Stimulated activated CD8-positive, alpha-beta memory T cell treated with anti-CD3 and anti-CD28 coated beads, Interleukin-4, amount 100 ng/mL, for 4 hours (primary cell): ENCODE measurements at places on chromosomes 4 and X.

- no peak for DNase-seq
These were observed 168.4 kb upstream of the EDNRA start for GRCh38 chr4:147312376-147313046.

- no peak for DNase-seq
These were observed 306.8 kb upstream of the FAM241A start for GRCh38 chr4:111838406-111838930.

DNA sequence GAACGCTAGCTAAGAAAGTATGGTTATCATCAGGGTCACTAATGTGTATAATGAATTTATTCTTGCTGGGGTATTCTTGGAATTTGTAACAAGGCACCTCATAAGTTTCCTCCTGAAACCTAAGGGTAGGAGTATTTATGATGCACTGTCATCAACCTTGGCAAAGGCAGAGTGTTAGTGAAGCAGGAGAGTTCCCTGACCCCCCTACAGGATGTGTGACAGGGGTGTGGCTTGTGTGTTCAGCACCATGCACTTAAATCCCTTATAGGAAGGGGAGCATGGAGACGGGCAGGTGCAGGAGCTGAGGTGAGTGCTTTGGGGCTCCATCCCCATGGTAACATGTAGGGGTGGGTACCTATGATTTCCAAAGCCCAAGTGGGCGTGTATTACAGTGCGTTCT, 237.7 kb downstream of the GALNTL6 start:
- no peak for DNase-seq

DNA sequence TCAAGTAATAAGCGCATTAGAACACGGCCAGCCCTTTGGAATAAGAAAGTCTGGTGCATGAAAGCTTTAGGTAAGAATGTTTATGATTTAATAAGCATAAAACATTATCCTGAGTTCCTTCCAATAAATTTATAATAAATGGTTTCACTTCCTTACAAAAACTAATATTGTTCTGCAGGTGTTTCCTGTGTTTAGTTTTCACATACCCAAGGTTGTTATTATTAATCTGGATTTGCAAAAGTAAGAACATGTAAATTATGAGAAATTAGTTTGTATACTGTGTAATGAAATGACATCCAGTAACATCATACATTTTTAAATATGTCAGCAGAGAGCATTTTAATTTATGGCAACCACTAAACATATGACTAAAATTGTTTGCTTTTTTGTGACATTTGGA, 72.1 kb downstream of the BANK1 start:
- no peak for DNase-seq

DNA sequence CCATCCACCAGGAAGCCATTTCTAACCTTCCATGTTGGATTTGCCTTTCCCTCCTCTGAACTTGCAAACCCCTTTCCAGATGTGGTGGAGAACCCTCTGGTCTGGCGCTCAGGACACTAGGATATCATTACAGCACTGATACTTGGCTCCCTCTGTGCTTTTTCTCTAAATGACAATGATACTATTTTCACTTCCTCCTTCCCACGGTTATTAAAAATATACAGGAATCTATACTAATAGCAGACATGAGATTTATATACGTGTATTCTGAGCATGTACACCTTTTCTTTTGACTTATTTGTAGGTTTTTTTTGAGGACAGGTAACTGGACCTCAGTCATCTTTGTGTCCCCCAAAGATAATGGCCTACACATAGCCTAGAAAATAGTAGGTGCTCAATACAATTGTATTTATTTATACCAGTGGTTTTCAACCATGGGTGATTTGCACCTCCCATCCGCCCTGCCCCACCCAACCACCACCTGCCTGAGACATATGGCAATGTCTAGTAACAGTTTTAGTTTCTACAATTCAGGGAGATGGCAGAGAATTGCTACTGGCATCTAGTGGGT, 60.4 kb upstream of the PLAC8 start:
- no peak for DNase-seq

DNA sequence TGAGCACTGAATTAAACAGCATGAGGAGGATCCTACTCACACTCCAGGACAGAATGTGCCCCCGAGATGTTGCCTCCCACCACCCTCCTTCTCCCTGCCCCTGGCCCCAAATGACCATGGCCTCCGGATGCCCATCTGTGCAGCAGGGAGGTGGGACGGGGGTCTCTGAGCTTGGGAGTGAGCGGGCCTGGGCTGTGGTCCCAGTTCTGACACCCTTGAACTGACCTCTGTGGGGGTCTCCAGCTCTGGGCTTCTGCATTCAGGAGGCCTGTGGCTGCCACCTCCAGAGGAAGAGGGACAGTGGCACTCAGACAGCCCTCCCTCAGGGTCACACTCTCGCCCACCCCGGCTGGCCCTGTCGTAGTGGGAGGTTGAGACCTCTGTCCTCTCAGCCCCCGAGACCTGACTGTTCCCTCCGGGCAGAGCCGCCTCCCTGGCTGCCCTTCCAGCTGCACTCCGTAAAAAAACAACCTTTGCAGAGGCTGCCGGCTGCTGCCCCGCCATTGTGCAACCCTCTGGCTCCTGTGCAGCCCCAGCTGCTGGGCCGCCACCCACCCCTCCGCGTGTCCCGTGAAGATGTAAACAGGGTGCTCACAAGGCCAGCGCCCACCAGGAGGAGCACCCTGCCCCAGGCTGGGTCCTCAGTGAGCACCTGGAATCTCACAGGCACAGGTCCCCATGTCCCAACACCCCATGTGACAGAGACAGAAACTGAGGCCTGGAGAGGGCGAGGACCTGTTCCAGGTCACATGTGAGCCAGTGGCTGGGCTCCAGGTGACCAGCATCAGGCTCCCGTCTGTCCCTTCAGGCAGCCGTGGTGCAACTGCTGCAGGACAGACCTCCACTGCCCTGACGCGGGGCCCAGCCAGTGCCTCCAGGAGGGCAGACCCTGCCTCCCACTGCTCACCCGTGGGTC, 39.6 kb downstream of the HTRA3 start:
- DNase-seq = no peak

GRCh38 chrX:46913667-46914066, 1.4 kb downstream of the JADE3 start:
- no peak for DNase-seq

DNA sequence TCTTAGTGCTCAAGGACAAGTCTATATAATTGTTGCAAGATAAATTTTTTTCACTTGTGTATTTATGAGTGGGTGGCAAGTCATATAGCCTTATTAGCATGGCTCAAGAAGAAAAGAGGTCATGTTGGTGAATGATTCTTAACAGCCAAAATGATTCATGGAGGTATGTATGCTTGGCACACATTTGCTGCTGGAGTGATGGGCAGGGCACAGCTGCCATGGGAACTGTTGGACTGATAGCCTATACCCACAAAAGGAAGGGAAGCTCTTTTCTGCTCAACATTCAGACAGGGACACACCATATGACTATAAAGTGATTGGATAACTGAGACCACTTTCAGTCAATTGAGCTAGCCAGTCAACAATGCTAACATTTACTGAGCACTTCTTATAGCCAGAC, 46.8 kb upstream of the PITX2 start:
- no peak for DNase-seq

DNA sequence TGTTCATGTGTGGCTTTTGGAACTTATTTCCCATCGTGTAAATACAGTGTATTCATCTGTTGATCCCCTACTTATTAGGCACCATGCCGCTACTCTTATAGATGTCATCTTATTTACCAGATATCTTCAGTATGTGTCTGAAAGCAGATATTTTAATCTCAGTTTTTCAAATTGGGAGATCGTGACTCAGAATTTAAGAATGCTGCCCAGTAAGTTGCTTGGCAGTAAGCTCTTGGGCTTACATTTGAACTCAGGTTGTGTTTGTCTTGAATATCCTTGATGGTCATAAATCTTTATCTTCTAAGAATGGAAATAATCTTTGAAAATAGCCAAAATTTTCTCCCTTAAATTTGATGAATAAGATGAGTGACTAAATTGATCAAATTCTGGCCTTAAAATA, 45.9 kb upstream of the RPA4 start:
- DNase-seq = no peak

- no peak for DNase-seq
These were observed 13.0 kb downstream of the RAP2C start for GRCh38 chrX:132206259-132206658.

DNA sequence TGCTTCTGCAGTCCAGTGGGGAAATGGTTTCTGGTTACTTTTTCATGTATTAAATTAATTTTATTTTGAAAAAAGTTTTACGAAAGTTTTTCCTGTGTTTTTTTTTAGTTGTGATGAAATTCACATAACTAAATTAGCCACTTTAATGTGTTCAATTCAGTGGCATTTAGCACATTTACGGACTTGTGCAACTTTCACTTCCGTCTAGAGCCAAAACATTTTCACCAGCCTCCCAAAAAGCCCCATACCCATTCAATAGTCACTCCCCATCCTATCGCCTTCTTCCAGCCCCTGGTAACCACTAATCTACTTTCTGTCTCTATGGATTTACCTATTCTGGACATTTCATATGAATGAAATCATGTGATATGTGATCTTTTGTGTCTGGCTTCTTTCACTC, 22.8 kb upstream of the TBL1X start:
- DNase-seq = no peak

GRCh38 chrX:40202456-40202855, 104.7 kb upstream of the BCOR start:
- DNase-seq = no peak

- no peak for DNase-seq
These were observed 147.1 kb downstream of the FAT4 start for GRCh38 chr4:125461676-125462363.

GRCh38 chr4:140659943-140660700, 91.4 kb upstream of the UCP1 start:
- DNase-seq = no peak

DNA sequence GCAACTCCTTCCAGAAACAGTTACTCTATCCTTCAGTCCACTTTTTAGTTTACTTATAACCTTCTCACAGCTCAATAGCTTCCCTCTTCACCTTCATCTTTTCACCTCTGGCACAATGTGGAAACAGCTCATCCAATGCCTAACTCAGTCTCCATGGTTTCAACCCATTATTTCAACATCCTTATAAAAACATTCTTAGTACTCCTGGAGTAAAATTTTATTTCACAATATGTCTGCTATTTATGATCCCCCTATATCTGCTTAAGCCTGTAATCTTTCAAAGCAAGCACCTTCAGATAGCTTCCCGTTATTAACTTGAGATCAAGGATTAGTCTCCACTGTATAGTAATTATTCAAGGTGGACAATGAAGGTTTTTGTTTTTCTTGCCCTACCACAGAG, 156.3 kb downstream of the GASK1B start:
- DNase-seq = no peak

- DNase-seq = no peak
These were observed 23.9 kb upstream of the GUCY1B1 start for GRCh38 chr4:155734951-155735350.

DNA sequence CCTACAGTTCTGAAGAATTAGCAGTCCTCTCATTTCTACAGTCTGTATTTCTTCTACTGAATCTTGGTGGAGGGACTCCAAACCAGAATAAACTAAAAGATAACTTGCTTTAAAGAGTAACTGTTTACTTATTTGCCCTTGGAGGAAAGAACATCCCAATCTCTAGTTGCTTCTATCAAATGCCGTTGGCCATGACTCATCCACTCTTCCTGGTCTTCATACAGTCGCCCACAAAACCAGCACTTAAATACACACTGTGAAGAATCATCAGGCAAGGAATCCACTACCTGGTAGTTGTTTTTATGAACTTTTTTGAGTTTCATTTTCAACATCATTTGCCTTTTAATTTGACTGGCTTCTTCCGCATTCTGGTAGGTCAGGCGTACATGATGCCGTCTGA, 14.2 kb downstream of the ZNF518B start:
- no peak for DNase-seq

DNA sequence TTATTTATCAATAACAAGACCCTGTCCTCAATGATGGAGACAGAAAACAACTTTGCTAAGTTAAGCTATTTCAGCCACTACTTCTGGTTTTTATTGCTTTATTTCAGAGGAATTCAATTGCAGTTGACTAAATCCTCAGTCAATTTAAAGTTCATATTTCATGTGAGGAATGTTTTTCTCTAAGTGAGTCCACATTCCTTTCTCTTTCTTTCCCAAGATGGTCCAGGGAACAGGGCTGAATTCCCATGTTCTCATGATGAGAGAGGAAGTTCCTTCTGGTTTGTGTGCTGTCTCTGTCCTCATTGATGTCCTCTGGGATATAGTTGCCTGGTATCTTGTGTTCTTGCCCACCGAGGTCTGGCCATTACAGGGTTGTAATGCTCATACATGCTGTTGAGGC, 117.2 kb downstream of the SLIT2 start:
- no peak for DNase-seq

- no peak for DNase-seq
These were observed 25.7 kb downstream of the SEPTIN6 start for GRCh38 chrX:119667111-119667878.

GRCh38 chr4:3276986-3277385, 15.8 kb upstream of the RGS12 start:
- DNase-seq = no peak

- no peak for DNase-seq
These were observed 98.4 kb downstream of the PRSS12 start for GRCh38 chr4:118254368-118254767.

- no peak for DNase-seq
These were observed 301.9 kb upstream of the PRPS2 start for GRCh38 chrX:12489341-12489740.

- no peak for DNase-seq
These were observed 241.7 kb upstream of the BMP3 start for GRCh38 chr4:80788798-80789197.

DNA sequence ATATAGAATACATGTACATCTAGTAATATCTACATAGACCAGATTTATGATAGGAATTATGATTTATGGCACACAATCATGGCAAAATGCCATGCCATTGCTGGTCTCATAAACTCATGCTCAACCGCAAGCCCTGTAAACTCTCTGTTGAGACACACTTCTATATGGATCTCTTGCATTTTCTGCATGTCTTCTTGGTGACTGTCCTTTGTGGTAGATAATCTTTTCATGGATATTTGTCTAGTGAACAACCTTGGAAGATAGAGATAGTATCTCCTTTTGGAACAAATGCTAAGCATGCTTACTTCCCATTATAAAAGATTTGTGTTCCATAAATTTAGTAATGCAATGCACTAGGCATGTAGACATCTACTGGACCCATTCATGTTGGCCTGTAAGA, 328.0 kb downstream of the NAF1 start:
- DNase-seq = no peak

DNA sequence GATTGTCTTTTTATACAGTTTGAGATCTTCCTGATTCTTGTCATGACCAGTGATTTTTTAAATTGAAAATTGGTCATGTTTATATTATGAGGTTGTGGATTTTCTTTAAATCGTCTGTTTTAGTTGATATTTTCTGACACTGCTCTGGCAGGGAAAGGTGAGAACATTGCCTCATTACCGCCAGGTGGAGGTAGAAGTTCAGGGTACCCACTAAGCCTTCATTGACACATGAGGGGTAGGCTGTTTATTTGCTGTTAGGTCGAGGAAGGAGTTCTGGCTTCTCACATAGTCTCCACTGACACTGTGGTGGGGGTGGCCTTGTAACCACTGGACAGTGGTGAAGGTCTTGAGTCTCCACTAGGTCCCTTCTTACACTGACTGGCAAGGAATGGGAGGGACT, 117.6 kb upstream of the GPR101 start:
- no peak for DNase-seq
